DMS79 treated with DMSO at 0.1 percent for 48 hours (cell line): ENCODE measurements at places on chromosomes 13 and 19.

- DNase-seq: no peak
Observed at GRCh38 chr13:60538566-60538965, 141.5 kb downstream of the TDRD3 start.

GRCh38 chr13:44816701-44817100 is 172.6 kb downstream of the NUFIP1 start:
- no peak for DNase-seq

DNA sequence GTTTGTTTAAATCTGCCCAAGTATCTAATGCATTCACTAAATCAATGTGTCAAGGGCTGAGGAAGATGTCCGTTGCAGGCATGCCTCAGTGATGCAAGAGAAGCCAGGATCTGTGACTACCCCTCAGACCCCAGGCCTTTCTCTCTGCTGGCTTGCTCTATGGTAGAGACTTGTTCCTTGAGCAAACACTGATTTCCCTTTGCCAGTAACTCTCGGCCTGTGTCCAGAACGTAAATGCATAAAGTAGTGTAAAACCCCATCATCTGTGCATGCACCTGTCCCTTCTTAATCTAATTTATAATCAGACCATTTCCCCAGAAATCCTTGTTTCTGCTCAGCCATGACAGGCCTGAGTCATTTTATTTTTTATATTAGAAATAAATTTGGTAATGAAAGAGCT is 28.7 kb upstream of the FRY start:
- DNase-seq: peak; percentile 28

DNA sequence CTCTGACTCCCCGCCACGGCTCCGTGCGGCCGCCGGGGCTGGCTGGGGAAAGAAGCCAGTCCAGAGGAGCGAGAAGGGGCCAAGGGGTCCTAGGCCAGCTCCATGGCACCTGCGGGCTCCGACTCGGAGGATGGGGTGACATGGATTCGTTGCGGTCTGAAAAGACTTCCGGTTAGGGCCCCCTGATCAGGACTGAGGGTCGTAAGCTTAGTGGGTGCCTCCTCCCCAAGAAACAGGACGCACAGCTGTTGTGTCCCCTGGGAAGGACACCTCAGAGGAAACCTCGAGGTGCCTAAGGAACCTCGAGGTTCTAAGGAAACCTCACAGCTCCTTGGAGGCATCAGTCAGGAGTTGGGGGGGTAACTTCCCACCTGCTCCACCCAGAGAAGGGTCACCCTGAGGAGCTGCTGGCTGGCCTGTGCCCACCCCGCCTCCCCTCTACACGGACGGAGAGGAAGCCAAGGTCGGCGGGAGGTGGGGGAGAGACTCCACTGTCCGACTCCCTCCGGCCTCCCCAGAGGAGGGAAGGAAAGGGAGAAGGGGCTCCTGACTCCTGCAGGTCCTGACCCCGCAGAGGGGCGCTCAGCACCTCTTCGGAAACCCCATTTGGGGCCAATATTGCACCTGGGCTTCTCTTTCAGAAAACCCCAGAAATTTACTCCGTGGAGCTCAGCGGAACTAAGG is 855 bp downstream of the ATP12A start:
- no peak for DNase-seq

DNA sequence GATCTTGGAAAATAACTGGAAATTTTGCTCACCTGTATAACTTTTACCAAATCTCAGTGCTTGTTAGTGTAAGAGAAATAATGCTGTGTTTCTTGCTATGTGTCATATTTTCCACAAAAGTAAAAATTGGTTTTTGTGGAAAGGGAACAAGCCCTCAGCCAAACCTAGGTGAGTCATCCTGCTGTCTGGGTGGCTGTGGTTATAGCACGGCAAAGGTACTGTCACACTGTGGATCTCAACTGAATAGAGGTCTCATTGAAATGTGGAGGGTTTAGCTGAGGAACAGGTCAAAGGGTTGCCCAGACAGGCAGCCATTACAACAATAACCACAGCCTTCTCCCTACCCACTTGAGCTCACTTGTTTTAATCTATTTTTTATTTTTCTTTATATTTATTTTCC is 338.8 kb upstream of the DACH1 start:
- no peak for DNase-seq

- DNase-seq: no peak
Observed at GRCh38 chr19:1841209-1841924, 6.9 kb downstream of the REXO1 start.

DNA sequence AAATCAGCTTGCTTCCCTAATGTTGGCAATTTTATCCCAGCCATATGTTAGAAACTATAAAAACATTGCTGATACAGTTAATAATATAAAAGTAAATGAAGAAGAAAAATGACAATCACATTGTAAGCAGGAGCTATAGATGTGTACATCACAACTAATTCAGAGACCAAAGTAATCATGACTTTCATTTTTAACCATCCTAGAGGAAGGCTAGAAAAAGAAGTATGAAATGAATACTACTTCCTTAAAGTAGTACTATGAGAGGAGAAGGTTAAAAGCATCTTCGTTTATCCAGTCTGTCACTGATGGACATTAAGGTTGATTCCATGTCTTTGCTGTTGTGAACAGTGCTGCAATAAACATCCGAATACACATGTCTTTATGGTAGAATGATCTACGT is 135.5 kb downstream of the IRS2 start:
- no peak for DNase-seq

- no peak for DNase-seq
Observed at GRCh38 chr13:20446405-20446804, 79.3 kb downstream of the CRYL1 start.

GRCh38 chr19:5993648-5994358 is 15.9 kb upstream of the RANBP3 start:
- DNase-seq: no peak

- DNase-seq: peak; percentile 65
Observed at GRCh38 chr19:30229525-30230174, 142.5 kb upstream of the ZNF536 start.

DNA sequence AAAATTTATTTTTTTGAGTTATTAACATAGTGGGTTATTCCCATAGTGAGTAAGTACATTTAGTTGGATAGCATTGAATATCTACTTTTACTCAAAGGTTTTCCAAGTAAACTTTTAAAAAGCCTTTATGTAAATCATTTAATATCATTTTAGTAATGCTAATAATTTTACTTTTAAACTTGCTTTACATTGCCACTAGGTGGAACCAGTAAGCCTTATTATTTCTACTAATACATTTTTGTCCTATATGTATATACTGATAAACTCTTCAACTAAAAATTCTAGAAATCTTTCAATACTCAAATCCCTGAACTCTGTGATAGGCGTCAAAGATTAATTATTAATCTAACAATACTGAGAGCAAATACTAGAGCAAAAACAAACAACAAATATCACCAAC is 1709.2 kb upstream of the PCDH20 start:
- DNase-seq: no peak

DNA sequence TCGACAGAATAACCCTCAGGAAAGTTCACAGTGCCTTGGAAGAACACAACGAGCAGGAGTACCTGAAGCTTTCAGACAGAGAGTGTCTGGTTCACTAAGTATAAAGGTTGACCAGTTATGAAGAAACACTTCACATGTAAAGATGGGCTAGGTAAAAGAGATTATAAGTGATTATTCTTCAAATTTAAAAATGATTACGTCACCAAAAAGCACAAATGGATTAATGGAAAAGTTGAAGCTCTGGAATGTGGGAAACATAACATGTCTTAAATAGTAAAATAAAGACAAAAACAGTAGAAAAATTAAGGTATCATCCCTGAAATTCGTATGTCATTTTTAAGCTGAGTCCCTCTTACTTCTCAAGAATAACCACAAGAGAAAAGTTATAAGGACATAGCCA is 643.9 kb upstream of the KLF12 start:
- no peak for DNase-seq

DNA sequence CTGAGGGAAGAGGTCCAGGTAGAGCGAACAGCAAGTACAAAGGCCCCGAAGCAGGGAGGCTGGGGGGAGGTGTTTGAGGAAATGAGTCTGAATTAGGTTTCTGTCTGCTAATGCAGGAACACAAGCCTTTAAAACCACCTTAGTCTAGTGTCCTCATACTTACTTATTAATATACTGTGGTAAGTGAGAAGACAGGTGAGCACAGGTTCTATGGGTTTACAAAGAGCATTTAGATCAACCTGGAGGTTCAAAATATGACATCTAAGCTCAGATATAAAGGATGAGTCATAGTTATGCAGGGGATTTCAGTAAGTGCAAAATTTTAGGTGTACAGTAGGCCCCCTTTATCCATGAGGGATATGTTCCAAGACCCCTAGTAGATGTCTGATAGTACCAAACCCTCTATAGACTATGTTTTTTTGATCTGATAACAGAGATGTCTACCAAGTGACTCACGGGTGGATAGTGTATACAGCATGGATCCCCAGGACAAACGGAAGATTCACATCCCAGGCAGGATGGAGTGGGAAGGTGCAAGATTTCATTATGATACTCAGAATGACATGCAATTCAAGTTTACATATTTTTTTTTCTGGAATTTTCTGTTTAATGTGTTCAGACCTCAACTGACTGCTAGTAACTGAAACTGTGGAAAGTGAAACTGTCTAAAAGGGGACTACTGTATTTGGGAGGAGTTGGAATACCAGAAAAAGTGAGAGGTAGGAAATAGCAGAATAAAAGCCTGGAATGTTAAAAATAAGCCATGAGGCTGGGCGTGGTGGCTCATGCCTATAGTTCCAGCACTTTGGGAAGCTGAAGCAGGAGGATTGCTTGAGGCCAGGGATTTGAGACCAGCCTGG is 18.2 kb upstream of the MED4 start:
- no peak for DNase-seq

DNA sequence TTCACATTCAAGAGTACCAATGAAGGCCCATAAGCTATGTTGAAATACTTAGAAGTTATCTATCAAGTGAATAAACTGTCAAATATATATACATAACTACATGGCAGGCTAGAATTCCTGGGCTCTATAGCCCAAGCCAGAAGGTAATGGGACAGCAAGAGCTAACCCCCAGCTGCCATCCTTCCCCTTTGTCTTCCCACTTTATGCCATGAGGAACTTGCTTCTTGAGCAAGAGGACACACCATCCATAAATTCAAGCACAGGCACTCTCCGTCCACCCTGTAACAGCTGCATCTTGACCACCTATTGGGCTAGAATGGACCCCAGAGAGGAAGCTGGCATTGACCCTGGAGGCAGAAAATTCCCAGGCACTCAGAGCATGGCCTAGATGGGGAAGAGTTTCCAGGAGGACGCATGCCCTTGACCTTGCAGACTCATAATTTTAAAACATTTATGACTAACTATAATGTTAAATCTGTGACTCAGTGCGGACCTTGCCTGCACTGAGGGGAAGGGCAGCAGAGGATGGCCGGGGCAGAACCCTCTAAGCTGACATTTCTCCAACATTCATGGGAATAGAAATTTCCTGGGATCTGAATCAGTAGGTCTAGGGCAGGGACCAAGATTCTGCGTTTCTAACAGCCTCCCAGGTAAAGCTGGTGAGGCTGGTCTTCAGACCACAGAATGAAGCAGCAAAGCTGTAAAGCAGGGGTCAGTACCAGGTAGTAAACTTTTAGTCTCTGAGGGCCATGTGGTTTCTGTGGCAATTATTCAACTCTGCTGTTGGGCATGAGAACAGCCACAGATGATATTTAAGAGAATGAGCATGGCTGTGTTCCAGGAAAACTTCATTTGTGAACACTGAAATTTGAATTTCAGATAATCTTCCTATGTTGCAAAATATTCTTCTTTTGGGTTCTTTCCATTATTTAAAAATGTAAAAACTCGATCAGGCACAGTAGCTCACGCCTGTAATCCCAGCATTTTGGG is 71.4 kb upstream of the CLDN10 start:
- no peak for DNase-seq

GRCh38 chr19:55287361-55288079 is 3.7 kb downstream of the BRSK1 start:
- DNase-seq: no peak

GRCh38 chr19:29515706-29516357 is 10.0 kb upstream of the VSTM2B start:
- no peak for DNase-seq

DNA sequence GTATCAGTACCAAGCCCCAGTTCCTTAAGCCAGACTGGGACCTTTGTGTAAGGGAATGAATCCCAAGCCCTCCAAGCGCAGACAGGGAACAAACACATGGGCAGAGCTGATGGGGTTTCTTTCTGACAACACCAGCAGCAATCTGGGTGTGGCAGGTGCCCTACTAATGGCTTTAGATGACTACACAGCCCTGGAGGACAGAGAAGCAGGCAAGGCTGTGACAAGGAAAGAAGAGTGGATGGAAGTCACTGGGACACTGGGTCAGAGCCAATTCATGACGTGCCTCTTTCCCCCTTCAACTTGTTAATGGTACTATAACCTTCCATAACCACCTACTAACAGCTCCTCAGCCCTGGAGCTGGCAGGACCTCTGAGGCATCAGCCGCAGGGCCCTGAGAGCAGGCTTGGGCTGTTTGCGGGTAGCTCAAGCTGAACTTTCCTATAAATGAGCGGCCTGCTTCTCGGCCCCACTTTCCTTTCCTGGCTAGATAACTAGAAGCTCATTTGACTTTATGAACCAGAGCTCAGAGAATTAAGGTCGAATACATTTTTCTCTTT is 38.9 kb downstream of the RASL11A start:
- no peak for DNase-seq

- DNase-seq: no peak
Observed at GRCh38 chr13:39748961-39749360, 93.5 kb downstream of the COG6 start.

DNA sequence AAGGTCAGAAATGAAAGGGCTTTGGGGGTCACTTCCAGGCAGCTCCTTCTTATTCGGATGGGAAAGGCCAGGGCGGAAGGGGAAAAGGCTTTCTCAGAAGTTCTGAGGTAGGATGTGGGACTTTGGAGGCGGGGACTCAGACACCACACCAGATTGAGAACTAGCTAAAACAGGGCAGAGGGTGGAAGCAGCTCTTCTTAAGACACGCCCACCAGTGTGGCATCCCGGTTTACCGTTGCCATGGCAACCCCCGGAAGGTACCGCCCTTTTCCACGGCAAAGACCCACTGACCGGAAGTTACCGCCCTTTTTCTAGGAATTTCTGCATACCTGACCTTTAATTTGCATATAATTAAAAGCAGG is 3.8 kb upstream of the LILRA5 start:
- DNase-seq: no peak

DNA sequence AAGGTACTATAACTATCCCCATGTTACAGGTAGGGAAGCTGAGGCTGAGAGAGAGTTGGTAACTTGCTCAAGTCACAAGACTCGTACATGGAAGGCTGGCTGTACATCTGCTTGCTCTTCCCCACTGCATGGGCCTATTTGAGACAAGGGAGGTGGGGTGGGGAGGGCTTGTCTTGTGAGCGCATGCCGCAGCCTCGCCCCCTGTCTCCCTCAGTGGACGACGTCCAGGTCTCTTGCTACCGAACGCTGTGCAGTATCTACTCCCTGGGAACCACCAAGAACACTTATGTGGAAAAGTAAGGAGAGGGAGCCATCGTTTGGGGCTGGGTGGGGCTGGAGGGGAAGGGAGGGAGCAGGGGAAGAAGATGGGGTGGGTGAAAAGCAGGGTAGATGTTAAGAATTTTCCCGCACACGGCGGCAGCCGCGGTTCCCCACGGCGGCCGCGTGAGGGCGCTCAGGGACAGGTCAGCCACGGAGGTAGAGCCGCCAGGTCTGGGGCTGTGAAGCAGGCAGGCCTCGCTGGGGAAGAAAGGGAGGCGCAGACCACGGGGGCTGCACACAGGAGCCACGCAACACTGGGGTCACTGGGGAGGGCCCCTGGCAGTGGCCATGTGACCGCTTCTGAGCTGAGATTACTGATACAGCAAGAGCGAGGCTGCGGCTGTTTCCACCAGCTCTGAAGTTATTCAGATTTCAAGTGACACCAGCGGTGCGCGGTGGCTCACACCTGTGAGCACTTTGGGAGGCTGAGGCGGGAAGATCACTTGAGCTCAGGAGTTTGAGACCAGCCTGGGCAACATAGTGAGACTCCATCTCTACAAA is 81.5 kb downstream of the RYR1 start:
- peak; percentile 50 for DNase-seq
